ENCODE measurements at places on chromosomes 3 and 15. TPM values are rescaled to one million over a fixed set of nuclear protein-coding genes. Genes with fewer than 3 reads are reported as not detected.

DNA sequence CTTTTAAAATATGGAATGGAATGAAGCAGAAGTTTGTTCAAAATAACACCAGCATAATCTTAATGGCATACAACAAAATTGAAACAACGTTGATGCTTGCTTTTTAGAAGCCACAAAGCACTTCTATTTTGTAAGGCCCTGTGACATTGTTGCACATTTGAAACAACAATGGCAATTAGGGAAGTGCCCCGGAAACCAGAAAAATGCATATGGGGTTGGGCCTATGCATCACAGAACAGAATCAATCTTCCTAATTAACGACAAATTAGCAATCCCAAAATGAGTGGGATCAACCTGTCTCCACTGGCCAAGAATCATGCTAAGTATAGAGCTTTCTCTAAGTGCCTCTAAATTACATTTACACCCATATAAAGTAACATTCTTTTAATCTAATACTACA lies 168.9 kb downstream of the MEIS2 start:
- no peak for DNase-seq
- no peak overlapping the region for H3K27ac ChIP-seq
- no peaks in the 10 kb centered on the region for H3K27me3 ChIP-seq

GRCh38 chr3:27589795-27590194 lies 105.6 kb upstream of the SLC4A7 start:
- H3K27me3 ChIP-seq: no peaks in the 10 kb centered on the region
- H3K4me3 ChIP-seq: no peak overlapping the region
- H3K4me1 ChIP-seq: no peaks in the 10 kb centered on the region
- H3K27ac ChIP-seq: peak overlapping the region; percentile 61

- peaks cover 20% of the 10 kb centered on the region for H3K36me3 ChIP-seq
- H3K4me1 ChIP-seq: no peaks in the 10 kb centered on the region
- H3K27ac ChIP-seq: no peak overlapping the region
Observed at GRCh38 chr3:13623101-13623654, 74.3 kb downstream of the FBLN2 start.

GRCh38 chr3:70111411-70111810 lies 111.9 kb downstream of the SAMMSON start:
- no peaks in the 10 kb centered on the region for H3K36me3 ChIP-seq
- H3K4me1 ChIP-seq: no peaks in the 10 kb centered on the region
- no peaks in the 10 kb centered on the region for H3K27me3 ChIP-seq
- no peak overlapping the region for H3K27ac ChIP-seq

NTRK3 gene
- 1.5 TPM for total RNA-seq

DNA sequence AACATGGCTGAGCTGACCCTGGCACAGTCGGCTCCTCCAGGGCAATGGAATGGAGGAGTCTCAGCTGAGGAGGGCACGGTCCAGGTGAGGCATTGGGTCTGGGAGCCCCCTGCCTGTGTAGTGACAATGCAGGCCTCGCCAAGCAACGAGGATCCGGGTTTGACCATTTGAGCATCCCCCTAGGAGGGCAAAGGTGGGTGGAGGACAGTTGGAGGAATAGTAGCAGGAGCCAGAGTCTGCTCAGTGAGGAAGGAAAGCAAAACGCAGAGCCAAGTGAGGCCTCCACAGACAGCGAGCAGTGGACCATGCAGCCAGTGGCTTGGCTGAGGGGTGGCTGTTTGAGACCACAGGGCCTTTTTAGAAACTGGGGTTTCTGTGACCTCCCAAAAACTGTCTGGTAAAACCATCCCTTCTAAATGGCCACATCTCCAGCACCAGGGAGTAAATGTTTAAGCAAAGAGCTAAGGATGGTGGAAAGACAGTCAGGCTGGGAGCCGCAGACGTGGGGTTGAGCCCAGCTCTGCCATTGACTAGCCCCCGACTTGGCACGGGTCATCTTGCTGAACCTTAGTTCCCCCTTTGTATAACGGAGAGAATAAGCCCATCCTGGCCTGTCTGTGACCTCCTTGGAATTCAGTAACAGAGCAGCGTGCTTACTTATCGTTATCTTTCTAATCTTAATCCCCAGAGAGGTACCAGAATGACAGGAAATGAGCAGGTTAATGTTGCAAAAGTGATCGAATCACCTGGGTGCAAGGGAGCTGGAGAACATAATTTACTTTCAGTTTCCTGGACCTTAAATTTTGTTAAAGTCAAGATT lies 46.8 kb downstream of the CMTM6 start:
- no peak overlapping the region for H3K27ac ChIP-seq
- H3K4me3 ChIP-seq: no peak overlapping the region

GRCh38 chr15:52735231-52736089 lies 54.7 kb downstream of the ONECUT1 start:
- no peaks in the 10 kb centered on the region for H3K36me3 ChIP-seq
- no peak overlapping the region for H3K27ac ChIP-seq
- H3K4me3 ChIP-seq: no peak overlapping the region
- DNase-seq: peak; percentile 70
- H3K27me3 ChIP-seq: no peaks in the 10 kb centered on the region
- H3K4me1 ChIP-seq: peaks cover 4% of the 10 kb centered on the region

TMEM212 gene
- total RNA-seq: not detected

CPLX3 gene
- 10.8 TPM for total RNA-seq

DNA sequence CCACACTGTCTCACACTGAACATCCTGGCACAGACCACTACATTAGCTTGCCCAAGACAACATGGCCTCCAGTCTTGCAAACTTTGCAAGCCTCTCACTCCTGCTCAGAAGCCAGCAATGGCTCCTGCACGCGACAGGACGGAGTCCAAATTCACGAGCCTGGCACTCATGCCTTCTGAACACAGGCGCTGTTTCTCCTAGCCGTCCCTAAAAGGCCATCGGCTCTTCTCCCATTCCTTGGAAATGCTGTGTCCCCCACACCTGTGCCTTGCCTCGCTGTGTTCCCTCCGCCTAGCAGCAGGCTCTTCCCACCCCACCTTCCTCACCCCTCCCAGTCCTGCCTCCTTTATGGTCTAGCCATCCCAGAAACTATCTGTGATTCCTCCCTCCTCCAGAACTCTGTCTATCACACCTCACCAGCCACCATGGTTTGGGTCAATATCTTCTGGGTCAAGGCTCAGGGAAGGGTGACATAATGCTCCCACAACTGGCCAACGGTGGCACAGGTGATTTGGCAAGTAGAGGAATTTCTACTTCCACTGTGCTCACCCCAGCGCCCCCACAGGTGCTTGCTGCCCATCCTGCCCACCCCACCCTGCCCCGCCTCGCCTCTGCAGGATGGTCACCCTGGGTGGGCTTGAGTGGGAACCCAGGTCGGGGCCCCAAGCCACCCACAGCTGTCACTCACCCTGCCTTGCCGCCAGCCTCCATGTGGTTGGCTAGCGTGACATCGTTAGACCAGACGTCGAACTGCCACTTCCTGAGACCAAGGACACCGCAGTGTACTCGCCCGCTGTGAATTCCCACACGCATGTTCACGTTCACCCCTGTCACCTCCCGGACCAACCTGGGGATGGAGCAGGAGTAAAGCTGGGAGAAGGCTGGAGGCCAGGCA lies 120.7 kb downstream of the ADCY5 start:
- H3K36me3 ChIP-seq: peaks cover 26% of the 10 kb centered on the region
- no peak for DNase-seq
- H3K27ac ChIP-seq: peak overlapping the region; percentile 87
- no peaks in the 10 kb centered on the region for H3K27me3 ChIP-seq

ALG1L2 gene
- total RNA-seq: not detected

GRCh38 chr3:158810823-158811724 lies 9.2 kb downstream of the MFSD1 start:
- peaks cover 69% of the 10 kb centered on the region for H3K36me3 ChIP-seq
- no peak overlapping the region for H3K4me3 ChIP-seq
- no peak for DNase-seq
- H3K27ac ChIP-seq: no peak overlapping the region

DNA sequence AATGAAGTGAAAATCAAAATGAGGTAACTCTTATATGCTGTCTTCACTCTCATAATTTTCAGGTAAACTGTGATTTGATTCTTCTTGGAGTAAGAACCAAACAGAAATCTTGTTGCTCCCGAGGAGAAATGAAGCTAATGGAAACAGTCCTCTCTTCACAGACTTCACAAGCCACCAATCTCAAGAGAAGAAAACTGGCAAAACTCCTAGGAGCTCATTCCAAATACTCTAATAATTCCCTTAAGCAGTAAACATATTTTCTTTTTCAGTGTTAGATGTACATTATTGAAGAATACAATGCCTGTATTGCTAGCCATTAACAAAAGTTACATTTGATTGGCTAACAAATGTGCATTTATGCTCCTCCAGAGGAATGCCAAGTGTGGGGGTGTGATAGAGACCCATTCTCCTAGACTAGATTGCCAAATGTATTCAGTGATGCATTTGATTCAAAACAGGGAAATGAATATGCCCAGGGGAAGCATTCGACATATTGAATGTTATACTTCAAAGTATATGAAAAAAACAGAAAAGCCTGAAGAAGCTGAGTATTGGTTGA lies 11.8 kb upstream of the RIOX2 start:
- no peak overlapping the region for H3K4me3 ChIP-seq
- no peaks in the 10 kb centered on the region for H3K36me3 ChIP-seq
- no peaks in the 10 kb centered on the region for H3K27me3 ChIP-seq
- H3K4me1 ChIP-seq: no peaks in the 10 kb centered on the region
- DNase-seq: no peak

FAM3D gene
- not detected for total RNA-seq

CPEB1 gene
- 3.3 TPM for total RNA-seq

GRCh38 chr15:42409011-42409410 lies 49.7 kb downstream of the CAPN3 start:
- no peak for DNase-seq
- H3K36me3 ChIP-seq: peaks cover 24% of the 10 kb centered on the region
- no peak overlapping the region for H3K27ac ChIP-seq
- H3K4me1 ChIP-seq: no peaks in the 10 kb centered on the region
- no peaks in the 10 kb centered on the region for H3K27me3 ChIP-seq

DNA sequence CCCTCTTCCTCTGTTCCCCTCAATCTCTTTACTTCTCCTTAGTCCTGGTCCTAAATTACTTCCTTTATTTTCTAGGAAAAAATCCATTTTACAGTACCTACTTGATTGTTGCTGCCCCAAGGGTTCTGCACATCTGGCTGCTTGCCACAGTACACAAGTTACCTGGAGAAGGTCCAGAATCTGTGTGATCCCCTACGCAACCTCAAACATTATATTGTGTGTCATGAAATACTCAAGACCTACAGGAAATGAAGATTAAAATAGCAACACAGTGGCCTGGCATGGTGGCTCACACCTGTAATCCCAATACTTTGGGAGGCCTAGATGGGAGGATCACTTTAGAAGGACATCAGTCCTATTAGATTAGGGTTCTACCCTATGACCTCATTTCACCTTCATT lies 48.7 kb downstream of the PRKAR2A start:
- H3K27ac ChIP-seq: no peak overlapping the region
- no peaks in the 10 kb centered on the region for H3K27me3 ChIP-seq
- no peaks in the 10 kb centered on the region for H3K4me1 ChIP-seq
- no peak overlapping the region for H3K4me3 ChIP-seq
- H3K36me3 ChIP-seq: no peaks in the 10 kb centered on the region
- no peak for DNase-seq
